ENCODE measurements at places on chromosomes 5 and 9. TPM values are rescaled to one million over a fixed set of nuclear protein-coding genes. Genes with fewer than 3 reads are reported as not detected.

The SPINK1 gene
- not detected for total RNA-seq

The BAAT gene
- not detected for total RNA-seq

The STOML2 gene
- total RNA-seq, result 161 TPM

GRCh38 chr9:4082948-4083347 lies 216.9 kb downstream of the GLIS3 start:
- no peaks in the 10 kb centered on the region for H3K36me3 ChIP-seq
- H3K27me3 ChIP-seq, result no peaks in the 10 kb centered on the region
- no peak for DNase-seq
- no peaks in the 10 kb centered on the region for H3K4me1 ChIP-seq
- no peak overlapping the region for H3K27ac ChIP-seq
- no peak overlapping the region for H3K4me3 ChIP-seq

- no peak overlapping the region for H3K4me3 ChIP-seq
- no peaks in the 10 kb centered on the region for H3K27me3 ChIP-seq
Measured at GRCh38 chr5:121239951-121240350, 611.7 kb upstream of the FTMT start.

GRCh38 chr5:180908998-180909731 lies 10.2 kb downstream of the BTNL8 start:
- no peaks in the 10 kb centered on the region for H3K4me1 ChIP-seq
- no peak overlapping the region for H3K4me3 ChIP-seq
- no peak overlapping the region for H3K27ac ChIP-seq
- no peaks in the 10 kb centered on the region for H3K27me3 ChIP-seq

DNA sequence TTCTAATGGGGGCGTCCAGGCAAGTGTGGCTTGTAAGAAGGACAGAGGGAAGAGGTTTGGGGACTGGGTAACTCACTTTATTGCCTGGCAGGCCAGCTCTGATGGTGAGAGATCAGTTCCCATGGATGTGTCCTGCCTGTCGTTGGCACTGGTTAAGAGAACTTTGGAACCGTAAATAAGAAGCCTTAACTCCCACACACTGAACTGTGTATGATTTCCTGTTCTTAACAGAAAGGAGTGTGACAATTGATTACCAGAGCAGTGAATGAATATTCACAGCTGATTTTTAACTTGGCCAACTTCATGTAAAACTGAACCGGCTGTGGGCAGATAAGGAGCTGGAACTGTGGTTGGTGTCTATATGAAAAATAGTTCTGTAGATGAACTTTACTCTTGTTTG lies 63.2 kb downstream of the MEGF10 start:
- H3K27me3 ChIP-seq, result no peaks in the 10 kb centered on the region
- no peak for DNase-seq
- H3K36me3 ChIP-seq, result no peaks in the 10 kb centered on the region
- H3K27ac ChIP-seq, result no peak overlapping the region

DNA sequence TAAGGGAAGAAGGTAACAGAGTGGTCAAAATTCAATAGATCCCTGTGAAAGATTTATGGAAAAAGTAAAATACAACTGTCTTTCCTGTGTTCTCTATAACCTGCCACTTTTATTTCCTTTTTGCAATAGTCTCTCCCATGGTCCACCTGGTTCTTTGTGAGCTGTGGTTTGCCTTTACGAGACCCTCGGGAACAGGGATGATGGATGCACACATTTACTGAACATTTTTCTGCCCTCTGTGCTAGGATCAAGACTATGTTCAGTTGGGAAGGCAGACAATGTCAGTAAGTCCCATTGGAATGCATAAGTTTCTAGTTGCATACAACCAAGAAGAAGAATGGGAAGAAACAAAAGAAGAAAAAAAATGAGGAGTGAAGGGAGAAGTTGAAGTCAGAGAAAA lies 281.2 kb downstream of the TRPM3 start:
- no peaks in the 10 kb centered on the region for H3K36me3 ChIP-seq
- no peak overlapping the region for H3K4me3 ChIP-seq

DNA sequence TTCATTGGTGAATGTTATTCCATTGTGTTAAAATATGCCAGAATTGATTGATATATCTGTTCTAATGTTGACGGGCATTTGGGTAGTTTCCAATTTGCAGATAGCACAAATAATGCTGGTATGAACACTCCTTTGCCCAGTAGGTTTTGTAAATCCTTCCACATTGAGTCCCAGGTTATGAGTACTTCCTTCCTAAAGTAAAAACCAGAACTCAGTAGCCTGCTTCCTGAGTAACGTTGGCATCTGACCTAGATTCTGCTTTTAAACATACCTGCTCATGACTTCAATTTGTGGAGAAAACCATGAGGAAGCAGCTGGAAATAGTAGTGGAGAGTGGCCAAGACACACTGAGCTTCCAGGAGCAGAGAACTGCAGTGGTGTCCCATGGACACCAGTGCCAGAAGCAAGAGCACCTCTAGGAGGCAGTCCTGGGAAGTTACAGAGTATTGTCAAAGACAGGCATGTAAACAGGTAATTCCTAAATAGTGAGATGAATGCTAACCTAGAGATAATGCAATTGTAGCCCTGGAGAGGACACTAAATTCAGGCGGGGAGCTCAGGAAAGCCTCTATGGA lies 24.3 kb upstream of the RASGRF2 start:
- H3K4me1 ChIP-seq, result no peaks in the 10 kb centered on the region
- peak; percentile 70 for DNase-seq
- no peaks in the 10 kb centered on the region for H3K36me3 ChIP-seq
- H3K4me3 ChIP-seq, result no peak overlapping the region
- no peak overlapping the region for H3K27ac ChIP-seq

DNA sequence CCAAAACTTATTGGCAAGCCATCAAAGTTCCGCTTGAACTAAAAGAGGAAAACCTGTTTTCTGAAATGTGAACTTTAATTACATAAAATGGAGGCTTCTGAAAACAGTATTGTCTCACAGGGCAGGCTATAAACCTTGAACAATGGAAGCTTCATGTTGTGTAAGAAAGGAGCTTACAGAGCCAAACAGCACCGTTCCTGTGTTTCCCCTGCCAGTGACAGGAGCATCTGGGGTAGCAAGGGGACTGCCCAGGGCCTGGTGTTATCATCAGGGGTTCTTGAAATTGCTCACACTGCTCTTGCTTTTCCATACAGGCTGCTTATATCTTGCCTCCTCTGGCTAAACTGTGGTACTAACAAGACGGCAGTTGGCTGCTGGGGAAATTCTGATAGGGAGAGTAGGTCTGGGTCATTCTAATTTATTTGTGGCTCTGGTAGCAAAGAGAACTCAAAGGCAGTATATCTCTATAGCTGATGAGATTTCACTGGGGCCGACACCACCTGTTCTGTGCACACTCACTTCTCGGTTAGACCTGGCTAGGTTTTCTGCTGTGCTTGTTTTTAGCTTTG lies 40.4 kb downstream of the BASP1 start:
- H3K4me3 ChIP-seq, result peak overlapping the region; percentile 19
- H3K36me3 ChIP-seq, result peaks cover 55% of the 10 kb centered on the region
- no peak for DNase-seq

GRCh38 chr9:75146229-75146628 lies 57.9 kb downstream of the OSTF1 start:
- H3K4me3 ChIP-seq, result no peak overlapping the region
- H3K4me1 ChIP-seq, result no peaks in the 10 kb centered on the region
- no peaks in the 10 kb centered on the region for H3K27me3 ChIP-seq
- no peak overlapping the region for H3K27ac ChIP-seq
- DNase-seq, result no peak

The FBN2 gene
- 215 TPM for total RNA-seq

- H3K4me1 ChIP-seq, result peaks cover 28% of the 10 kb centered on the region
- H3K4me3 ChIP-seq, result peak overlapping the region; percentile 60
- peak overlapping the region; percentile 75 for H3K27ac ChIP-seq
- no peaks in the 10 kb centered on the region for H3K27me3 ChIP-seq
- peak; percentile 80 for DNase-seq
- H3K36me3 ChIP-seq, result peaks cover 9% of the 10 kb centered on the region
Measured at GRCh38 chr5:109739741-109740728, 50.3 kb downstream of the MAN2A1 start.

DNA sequence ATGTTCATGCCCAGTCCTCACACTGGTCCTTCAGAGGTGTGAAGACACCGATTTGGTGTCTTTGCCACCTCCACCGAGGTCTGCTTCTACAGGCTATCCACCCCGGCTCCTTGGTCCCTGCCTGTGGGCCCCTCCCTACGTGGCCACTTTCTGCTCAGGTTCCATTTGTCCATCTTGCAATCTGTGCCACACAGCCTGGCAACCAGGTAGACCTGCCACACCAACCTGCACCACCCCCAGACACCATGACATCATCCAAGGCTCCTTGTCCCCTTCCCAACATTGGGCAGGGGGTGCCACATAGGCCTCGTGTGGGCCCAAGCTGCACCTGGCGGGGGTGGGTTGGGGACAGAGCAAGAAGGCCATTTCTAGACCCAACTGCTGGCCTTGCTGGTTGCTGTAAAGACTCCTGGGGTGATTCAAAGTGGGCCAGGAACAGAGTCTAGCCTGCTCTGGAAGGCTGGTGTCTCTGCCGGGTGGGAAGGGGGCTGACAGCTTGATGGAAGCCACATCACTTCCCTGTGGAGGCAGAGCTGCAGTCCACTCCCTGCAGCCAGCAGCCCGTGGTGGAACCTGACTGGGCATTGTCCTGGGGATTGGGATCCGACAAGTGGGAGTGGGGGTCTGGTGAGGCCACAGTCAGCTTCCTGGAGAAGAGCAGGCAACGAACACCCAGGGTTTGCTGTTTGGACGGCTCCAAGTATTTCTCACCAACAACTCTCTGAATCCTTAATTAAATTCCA lies 65.8 kb upstream of the SLC25A51 start:
- no peaks in the 10 kb centered on the region for H3K4me1 ChIP-seq
- H3K27ac ChIP-seq, result no peak overlapping the region
- no peaks in the 10 kb centered on the region for H3K27me3 ChIP-seq
- DNase-seq, result no peak

The QSOX2 gene
- total RNA-seq, result 22.0 TPM

The HTR4 gene
- total RNA-seq, result not detected

GRCh38 chr5:57181154-57181553 lies 7.3 kb downstream of the GPBP1 start:
- H3K4me1 ChIP-seq, result no peaks in the 10 kb centered on the region
- no peaks in the 10 kb centered on the region for H3K27me3 ChIP-seq
- no peak overlapping the region for H3K27ac ChIP-seq
- H3K4me3 ChIP-seq, result no peak overlapping the region

GRCh38 chr5:170596482-170597044 lies 92.7 kb downstream of the KCNIP1 start:
- no peak for DNase-seq
- peaks cover 7% of the 10 kb centered on the region for H3K27me3 ChIP-seq
- H3K36me3 ChIP-seq, result no peaks in the 10 kb centered on the region
- no peak overlapping the region for H3K4me3 ChIP-seq
- H3K4me1 ChIP-seq, result no peaks in the 10 kb centered on the region

- no peak overlapping the region for H3K4me3 ChIP-seq
- no peaks in the 10 kb centered on the region for H3K4me1 ChIP-seq
- no peak for DNase-seq
- no peak overlapping the region for H3K27ac ChIP-seq
- H3K36me3 ChIP-seq, result no peaks in the 10 kb centered on the region
Measured at GRCh38 chr9:3464033-3464638, 61.7 kb downstream of the RFX3 start.

The GNG10 gene
- 39.7 TPM for total RNA-seq

The CDC26 gene
- total RNA-seq, result 34.7 TPM

GRCh38 chr5:80174790-80175189 lies 81.1 kb downstream of the SERINC5 start:
- no peak overlapping the region for H3K4me3 ChIP-seq
- H3K27me3 ChIP-seq, result no peaks in the 10 kb centered on the region
- H3K27ac ChIP-seq, result no peak overlapping the region
- peaks cover 79% of the 10 kb centered on the region for H3K36me3 ChIP-seq
- peak; percentile 29 for DNase-seq
- H3K4me1 ChIP-seq, result no peaks in the 10 kb centered on the region

GRCh38 chr5:168653626-168654025 lies 74.5 kb upstream of the PANK3 start:
- H3K4me1 ChIP-seq, result peaks cover 4% of the 10 kb centered on the region
- H3K27ac ChIP-seq, result no peak overlapping the region
- H3K27me3 ChIP-seq, result no peaks in the 10 kb centered on the region
- peak; percentile 10 for DNase-seq

DNA sequence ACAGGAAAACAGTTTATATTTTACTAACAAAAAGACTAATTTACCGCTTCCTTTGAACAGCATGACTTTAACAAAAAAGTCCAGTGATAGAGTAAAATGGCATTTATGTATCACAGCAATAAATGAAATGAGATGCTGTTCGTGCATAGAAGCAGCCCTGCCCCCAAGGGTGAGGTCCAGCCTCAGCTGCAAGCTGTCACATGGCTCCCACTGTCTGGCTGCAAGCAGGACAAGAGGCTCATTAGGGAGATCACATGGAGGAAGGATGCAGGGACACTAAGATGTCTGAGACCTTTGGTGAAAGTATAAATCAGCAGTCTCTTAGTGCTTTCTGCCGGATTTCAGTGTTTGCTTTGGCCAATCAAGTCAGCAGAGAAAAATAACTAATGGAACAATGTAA lies 23.0 kb downstream of the GDNF start:
- no peaks in the 10 kb centered on the region for H3K27me3 ChIP-seq
- H3K4me1 ChIP-seq, result no peaks in the 10 kb centered on the region
- no peak overlapping the region for H3K27ac ChIP-seq
- H3K36me3 ChIP-seq, result no peaks in the 10 kb centered on the region
- no peak for DNase-seq
- no peak overlapping the region for H3K4me3 ChIP-seq

- no peaks in the 10 kb centered on the region for H3K4me1 ChIP-seq
- H3K27ac ChIP-seq, result no peak overlapping the region
- H3K27me3 ChIP-seq, result no peaks in the 10 kb centered on the region
- no peaks in the 10 kb centered on the region for H3K36me3 ChIP-seq
- no peak overlapping the region for H3K4me3 ChIP-seq
Measured at GRCh38 chr9:84789463-84789830, 119.9 kb downstream of the NTRK2 start.

DNA sequence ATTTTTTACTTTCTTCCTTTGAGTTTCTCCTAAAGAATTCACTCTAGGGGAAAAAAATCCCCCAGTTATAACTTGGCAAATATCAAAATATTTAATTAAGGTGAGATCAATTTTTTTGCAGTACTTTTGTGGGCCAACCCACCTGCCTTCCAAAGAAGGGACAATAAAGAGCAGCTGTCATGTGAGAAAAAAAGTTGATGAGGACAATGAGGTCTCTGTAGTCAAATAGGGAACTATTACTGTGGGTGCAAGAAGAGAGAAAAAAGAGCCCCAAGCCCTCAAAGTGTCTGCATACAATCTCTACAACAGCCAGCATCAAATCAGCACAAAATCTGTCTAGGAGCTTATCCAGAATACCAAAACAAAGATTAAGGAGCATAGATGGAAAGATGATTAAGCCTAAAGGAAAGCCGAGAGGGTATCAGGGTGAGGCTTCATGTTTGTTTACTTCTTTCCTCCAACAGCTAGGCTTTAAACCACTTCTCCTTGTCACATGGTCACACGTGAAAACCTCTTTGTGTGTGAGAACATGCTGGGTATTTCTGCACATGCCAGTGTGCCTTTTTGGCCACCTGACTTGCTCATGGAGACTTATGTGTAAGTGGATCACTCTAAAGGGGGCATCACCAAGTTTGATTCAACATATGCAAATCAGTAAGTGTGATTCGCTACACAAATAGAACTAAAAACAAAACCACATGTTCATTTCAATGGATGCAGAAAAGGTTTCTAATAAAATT lies 19.2 kb upstream of the FYB1 start:
- H3K27me3 ChIP-seq, result no peaks in the 10 kb centered on the region
- DNase-seq, result no peak
- no peaks in the 10 kb centered on the region for H3K4me1 ChIP-seq
- H3K4me3 ChIP-seq, result no peak overlapping the region
- no peak overlapping the region for H3K27ac ChIP-seq
